ENCODE measurements at places on chromosomes 1 and 21. TPM values are rescaled to one million over a fixed set of nuclear protein-coding genes. Genes with fewer than 3 reads are reported as not detected.

DNA sequence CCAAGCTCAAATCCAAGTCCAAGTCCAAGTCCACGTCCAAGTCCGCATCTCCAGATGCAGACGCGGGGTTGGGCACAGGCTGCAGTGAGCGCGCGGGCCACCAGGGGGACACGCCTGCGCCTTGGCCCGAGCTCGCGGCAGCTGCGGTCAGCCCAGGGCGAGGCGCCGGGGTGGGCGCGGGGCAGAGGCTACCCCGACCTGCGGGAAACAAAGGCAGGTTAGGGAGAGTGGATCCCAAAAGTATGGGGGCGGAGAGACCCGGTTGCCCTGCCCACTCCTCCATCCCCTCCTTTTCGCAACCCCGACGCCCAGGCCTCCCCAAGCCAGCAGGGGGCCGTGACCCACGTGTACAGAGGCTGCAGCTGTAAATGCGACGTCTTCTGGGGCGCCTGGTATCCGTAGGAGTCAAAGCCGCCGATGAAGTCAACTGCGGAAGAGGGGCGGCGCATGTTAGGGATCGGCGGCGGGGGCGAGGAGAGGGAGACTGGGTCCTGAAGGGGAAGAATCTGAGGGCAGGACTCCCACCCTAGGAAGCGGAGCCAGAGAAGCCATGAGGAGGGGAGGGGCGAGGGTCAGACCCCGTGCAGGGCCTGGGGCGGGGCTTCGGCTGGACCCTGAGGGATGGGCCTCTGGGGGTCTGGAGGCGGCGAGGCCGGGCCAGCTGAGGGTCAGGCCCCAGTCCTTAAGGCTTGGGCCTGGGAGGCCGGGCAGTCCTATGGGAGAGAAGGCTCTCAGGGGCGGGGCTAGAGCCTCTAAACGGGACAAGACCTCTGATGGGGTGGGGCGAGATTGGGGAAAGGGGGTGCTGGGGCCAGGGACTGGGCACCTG lies 58.0 kb downstream of the NKAIN1 start:
- peak; percentile 65 for DNase-seq

GRCh38 chr21:38850277-38850951 lies 44.7 kb downstream of the ETS2 start:
- DNase-seq: no peak

DNA sequence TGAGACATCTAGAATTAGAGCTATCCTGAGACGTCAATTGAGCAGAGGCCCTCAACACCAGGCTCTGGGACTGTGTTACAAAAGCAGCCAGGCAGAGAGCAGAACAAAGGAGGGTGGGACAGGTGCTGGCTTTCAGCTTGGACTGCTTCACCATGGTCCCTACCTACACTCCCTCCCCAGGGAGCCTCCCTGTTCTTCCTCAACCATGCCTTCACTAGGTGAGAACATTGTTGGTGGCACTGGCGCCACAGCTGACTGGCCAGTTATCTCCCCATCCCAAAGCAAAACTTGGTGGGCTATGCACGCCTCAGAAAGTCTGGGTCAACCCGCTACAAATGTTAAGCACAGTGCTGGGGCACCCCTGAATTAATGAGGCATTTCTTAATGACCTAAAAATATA lies 87.8 kb downstream of the NMNAT2 start:
- DNase-seq: no peak

GRCh38 chr21:42162831-42163510 lies 56.0 kb upstream of the ABCG1 start:
- DNase-seq: peak; percentile 26

GRCh38 chr1:214475746-214476145 lies 75.7 kb downstream of the PTPN14 start:
- DNase-seq: no peak

DNA sequence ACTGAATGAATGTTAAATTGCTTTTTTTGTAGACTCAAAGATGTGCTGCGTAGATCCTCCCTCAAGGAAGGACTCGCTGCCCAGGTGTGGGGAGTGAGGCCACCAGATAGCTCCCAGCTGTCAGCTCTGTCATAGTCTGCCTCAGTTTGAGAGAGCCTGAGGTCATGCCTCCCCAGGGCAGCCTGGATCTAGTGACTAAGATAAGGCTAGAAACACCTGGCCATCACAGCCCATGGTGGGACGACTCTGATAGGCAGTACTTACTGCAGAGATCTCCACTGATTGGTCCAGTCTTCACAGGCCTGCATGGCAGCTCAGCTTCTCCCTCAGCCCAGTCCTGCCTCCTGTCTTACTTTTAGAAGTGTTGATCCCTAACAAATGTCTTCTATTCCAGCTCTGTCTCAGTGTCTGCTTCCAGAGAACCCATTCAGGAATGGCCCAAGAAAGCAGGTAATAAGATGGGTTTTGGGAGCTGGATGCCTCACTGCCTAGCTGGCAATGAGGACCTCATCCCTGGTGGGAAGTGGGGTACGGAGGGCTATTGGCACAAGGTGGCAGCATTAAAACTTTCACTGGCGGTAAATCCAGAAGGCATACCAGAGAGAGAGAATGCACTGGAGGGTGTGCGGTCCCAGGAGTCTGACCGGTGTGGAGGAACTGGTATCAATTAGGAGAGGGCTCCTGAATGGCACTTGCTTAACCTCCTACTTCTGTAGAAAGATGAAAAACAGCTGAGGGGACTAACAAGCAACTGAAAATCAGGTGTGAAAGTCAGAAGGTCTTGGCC lies 55.3 kb upstream of the GPR37L1 start:
- DNase-seq: no peak

DNA sequence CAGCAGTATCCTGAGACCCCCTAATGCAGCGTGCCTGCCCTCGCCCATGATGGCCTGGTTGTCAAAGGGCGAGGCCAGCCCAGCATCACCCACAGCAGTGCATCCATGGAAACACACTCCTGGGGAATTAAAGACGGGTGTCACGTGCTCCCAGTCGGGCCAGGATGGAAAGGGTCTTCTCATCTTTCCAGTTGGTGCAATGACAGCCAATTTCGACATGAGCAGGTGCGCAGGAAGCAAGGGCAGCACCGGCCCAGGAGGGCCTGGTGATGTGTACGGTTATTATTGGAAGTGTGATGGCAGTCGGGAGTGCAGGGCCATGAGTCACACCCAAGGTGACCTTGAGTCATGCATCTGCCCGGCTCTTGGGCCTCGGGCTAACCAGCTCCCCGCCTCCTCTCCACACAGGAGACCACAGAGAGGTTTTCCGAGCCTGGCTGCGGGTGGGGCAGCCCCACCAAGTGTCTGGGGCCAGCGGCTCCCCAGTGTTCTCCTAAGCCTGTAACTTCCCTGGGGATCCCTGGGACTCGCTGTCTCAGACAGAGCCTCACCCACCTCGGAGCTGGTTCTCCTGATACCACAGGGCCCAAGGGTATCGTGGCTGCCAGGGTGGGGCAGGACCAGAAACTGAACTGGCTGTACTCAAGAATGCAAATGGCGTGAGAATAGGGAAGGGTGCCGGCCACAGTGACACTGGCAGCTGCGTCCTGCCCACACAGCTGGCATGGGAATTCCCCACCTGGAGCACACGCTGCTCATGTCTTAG lies 119.8 kb downstream of the SIK1 start:
- DNase-seq: peak; percentile 28

GRCh38 chr1:92399076-92399475 lies 87.6 kb downstream of the GFI1 start:
- DNase-seq: no peak

- no peak for DNase-seq
These were observed 8.1 kb upstream of the CITED4 start for GRCh38 chr1:40870135-40870728.

DNA sequence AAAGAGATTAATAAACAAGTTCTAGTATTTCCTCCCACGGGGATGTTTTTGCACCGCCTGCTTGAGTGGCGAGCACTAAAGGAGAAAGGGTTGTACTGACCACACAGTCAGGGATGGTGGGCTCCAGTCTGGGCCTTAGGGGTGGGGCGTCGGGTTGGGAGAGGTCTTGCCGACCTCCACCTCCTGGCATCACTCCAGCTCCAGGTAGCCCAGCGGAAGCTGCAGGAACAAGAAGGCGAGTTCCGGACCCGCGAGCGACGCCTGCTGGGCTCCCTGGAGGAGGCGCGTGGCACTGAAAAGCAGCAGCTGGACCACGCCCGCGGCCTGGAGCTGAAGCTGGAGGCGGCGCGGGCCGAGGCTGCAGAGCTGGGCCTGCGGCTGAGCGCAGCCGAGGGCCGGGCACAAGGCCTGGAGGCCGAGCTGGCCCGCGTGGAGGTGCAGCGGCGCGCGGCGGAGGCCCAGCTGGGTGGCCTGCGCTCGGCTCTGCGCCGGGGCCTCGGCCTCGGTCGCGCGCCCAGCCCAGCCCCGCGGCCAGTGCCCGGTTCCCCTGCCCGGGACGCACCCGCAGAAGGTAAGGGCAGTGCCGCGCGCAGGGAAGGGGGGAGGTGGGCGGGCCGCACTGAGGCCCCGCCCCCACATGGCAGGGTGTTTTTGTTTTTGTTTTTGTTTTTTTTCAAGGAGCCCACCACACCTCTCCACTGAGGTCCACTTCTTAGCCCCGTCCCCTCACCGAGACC lies 19.7 kb downstream of the MFAP2 start:
- peak; percentile 90 for DNase-seq

DNA sequence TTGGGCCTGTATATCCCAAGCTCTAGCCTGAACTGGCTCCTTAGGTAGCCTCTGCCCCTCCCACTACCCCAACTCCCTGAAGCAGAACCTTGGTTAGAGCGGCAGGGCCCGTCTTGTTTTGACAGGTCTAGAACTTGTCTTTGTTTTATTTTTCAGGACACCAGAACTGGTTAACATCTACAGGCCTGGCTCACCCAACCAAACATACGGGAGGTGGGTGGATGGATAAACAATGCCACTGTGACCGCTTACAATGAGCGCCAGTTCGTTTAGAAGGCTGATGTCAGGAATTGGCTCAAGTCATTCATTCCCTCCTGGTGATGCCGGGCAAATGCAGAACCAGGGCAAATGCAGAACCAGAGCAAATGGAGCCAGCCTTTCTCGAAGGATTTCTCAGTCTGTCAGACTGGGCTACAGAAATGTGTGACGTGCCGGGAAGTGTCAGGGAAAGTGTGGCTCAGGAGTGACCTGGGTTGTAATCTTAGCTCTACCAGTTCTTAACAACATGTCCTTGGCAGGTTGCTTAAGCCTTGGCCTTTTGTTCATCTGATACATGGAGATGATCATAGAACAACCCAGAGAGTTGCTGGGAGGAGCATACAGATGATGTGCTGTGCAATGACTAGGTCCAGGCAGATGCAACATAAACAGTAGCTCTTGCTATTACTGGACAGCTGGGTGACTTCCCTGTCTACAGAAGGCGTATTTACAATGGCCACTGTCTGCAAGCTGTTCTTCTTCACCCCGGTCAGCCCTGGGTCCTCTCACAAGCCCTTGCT lies 30.5 kb upstream of the BTG2 start:
- DNase-seq: no peak

DNA sequence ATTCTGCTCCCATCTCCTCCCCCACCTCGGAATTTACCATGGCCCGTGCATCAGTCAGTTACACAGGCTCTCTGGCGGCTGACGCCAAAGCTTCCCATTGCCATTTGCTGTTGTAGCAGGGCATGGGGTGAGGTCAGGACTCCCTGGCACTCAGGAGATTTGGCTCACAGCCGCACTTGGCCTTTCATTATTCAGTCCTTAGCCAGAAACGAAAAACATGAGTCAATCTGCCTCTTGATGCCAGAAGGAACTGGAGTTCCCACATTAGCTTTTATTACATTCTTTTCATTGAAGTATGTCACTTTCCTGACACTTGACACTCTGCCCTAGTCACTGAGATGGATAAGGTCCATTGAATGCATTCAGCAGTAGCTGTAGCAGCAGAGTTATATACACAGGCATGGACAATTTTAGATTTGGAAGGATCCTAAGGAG lies 260.6 kb downstream of the CACNA1E start:
- DNase-seq: no peak

GRCh38 chr1:58548371-58548770 lies 1.8 kb upstream of the OMA1 start:
- DNase-seq: no peak

- DNase-seq: peak; percentile 31
These were observed 950 bp upstream of the LRP8 start for GRCh38 chr1:53328541-53329499.

- DNase-seq: no peak
These were observed 11.1 kb upstream of the MSTO1 start for GRCh38 chr1:155598842-155599331.

- no peak for DNase-seq
These were observed 432.0 kb downstream of the LMO4 start for GRCh38 chr1:87760654-87761053.

GRCh38 chr1:33615546-33615945 lies 143.1 kb downstream of the ZSCAN20 start:
- no peak for DNase-seq

Gene GADD45A
- 135 TPM for total RNA-seq

Gene RCSD1
- 62.0 TPM for total RNA-seq

Gene LCE1B
- total RNA-seq: not detected
